NCI-H226 (cell line): ENCODE measurements at places on chromosomes 7 and 10.

DNA sequence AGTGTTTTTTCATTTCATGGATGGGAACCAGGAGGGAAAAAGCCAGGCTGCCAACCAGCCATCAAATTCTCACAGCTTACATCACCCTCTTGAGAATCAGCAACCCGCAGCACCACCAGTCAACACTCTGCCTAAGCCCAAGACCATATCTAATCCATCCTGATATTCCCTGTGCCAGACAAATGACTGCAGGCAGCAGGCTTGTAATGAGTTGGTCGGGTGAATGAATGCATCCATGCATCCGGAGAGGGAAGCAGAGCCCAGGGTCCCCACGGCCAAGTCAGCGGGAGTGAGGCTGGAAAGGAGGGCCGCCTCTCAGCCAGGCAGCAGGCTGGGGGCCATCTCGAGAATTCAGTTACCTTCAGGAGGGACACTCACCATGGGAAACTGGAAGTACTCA is 46.9 kb downstream of the SLIT1 start:
- DNase-seq: no peak

- no peak for DNase-seq
These were observed 348.8 kb downstream of the SUGCT start for GRCh38 chr7:40483630-40484029.

- no peak for DNase-seq
These were observed 5.5 kb upstream of the NAMPT start for GRCh38 chr7:106290319-106290718.

DNA sequence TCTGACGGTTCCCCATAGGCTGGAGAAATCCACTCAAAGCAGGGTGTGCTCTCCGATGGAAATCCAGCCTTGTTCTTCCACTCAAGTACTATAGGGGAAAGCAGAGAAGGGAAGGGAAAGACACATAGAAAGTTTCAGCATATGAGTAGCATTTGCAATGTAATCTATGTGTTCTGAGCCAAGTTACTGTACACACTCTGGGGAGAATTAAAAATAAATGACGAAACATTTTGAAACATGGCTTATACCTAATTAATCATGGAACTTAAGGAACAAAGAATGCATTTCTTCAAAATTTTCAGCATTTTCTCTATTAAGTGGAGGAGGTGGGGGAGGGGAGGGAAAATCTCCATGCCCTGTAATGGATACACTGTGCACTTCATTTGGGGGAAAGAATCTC is 198.1 kb upstream of the HABP2 start:
- no peak for DNase-seq
